ENCODE measurements at places on chromosomes 6 and 20.

DNA sequence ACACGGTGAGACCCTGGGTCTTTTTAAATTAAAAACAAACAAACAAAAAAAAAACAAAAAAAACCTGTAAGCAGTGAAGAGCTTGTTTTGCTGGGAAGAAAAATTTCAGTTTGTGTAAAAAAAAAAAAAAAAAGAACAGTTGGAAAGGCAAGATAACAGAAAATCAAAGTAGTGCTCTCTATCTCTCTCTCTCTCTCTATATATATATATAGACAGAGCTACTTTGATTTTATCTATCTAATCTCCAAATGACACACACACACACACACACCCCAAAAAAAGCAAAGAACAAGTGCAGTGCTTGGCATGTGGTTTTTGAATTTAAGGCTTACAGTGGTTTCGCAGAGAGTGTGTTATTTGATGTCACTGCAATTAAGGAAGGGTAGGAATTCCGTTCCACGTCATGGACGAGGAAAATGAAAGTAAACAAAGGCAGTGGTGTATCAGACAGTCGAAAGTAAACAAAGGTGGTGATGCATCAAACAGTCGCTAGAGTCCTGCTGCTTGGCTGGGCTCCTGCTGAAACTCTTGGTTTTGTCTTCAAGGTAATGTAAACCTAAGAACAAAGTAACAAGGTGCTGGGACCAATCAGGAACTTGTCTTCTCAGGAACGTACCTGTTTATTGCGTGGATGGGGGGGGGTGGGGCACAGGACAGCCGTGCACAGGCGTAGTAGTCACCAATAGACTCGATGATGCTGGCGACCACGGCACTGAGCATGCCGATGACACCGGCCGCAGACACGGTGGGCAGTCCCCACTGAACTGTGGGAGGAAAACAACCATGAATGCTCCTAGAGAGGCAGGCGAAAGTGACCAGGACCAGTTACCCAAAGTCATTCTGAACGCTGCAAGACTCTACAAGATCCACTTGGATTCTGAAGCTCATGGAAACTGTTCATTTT lies 131.8 kb downstream of the SLC23A2 start:
- DNase-seq = no peak

DNA sequence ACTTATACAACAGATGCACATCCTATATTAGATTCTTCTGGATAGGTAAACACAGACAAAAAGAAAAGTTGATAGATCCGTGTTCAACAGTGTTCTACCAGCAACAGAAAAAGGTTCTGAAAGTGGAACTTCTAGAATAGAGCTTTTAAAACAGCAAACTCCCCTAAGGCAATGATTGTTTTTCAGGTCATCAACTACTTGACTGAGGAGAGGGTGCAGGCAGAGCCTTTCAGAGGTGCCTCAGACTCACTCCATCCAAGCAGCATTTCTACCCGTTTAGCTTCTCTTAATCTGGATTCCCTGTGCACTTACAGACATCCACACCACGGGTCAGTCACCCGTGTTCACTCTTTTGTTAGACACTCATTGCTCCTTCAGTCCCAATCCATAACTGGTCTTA lies 28.9 kb downstream of the FYN start:
- no peak for DNase-seq

GRCh38 chr6:104253236-104253635 lies 606.5 kb downstream of the HACE1 start:
- DNase-seq = no peak

GRCh38 chr6:65638047-65638831 lies 68.8 kb downstream of the EYS start:
- no peak for DNase-seq

- no peak for DNase-seq
These were observed 85.2 kb downstream of the MDGA1 start for GRCh38 chr6:37612475-37612874.

DNA sequence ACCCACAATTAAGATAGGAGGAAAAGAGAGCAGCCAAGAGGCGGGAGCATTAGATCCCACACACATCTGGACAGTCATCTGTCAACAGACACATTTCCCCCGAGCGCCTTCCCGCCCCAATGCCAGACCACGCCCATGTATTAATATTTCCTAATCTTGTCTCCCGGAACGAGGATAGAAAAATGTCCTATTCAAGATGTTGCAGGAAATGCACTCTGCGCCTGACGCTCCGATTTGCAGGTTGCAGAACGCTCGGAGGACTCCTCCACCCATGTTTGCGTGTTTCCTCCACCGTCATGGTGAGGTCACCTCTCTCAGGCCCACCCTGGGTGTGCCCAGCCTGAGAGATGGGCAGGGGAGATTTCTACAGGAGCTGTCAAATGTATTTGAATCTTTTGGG lies 215.2 kb downstream of the TAF4 start:
- no peak for DNase-seq

DNA sequence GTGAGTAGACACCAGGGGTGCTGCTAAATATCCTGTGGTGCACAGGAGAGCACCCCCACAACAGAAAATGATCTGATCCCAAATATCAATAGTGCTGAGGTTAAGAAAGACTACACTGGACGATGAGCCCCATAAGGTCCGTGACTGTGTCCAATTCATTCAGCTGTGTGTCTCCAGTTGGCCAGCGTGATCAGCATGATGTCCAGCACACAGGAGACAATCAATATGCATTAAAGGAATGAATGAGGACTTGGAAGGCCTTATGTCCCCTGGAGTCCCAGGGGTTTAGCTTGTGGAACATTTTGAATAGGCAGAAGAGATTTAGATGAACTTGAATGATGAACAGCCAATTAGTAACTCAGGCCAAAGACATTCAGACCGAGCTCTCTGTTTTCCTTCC lies 6.3 kb downstream of the PPP1R16B start:
- DNase-seq = no peak

DNA sequence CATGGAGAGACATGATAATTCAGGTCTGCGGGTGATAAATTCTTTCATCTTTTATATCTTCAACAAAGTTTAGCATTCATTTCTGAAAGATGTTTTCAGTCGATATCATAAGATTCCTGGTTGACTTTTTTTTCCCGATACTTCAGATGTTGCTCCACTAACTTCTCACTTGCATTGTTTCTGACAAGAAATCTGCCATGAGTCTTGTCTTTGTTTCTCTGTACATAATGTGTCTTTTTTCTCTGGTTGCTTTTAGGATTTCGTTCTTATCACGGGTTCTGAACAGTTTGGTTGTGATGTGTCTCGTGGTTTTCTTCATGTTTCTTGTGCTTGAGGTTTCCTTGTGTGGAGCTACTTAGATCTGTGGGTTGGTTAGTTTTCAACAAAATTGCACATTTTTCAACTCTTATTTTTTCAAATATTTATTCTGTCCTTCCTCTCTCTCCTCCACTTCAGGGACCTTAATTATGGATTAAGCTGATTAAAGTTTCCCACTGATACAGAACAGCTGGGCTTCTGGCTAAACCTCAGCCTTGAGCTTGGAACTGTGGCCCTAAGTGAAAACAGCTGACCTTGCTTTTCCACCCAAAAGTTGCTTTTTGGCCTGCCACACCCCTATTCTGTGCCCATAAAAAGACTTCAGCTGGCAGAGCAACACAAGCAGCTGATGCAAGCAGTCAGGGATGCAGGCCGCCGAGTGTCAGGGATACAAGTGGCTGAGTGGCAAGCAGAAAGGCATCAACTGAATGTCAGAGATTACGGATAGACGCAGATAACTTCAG lies 97.9 kb upstream of the SNX9 start:
- DNase-seq = no peak

DNA sequence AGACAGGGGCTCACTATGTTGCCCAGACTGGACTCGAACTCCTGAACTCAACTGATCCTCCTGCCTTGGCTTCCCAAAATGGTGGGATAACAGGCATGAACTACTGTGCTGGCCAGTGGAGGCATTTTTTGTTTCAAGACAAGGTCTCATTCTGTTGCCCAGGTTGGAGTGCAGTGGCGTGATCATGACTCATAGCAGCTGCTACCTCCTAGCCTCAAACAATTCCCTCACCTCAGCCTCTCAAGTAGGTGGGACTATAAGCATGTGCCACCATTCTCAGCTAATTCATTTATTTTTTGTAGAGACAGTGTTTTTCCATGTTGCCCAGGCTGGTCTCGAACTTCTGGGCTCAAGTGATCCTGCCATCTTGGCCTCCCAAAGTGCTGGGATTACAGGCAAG lies 17.2 kb downstream of the ENPP3 start:
- DNase-seq = no peak

DNA sequence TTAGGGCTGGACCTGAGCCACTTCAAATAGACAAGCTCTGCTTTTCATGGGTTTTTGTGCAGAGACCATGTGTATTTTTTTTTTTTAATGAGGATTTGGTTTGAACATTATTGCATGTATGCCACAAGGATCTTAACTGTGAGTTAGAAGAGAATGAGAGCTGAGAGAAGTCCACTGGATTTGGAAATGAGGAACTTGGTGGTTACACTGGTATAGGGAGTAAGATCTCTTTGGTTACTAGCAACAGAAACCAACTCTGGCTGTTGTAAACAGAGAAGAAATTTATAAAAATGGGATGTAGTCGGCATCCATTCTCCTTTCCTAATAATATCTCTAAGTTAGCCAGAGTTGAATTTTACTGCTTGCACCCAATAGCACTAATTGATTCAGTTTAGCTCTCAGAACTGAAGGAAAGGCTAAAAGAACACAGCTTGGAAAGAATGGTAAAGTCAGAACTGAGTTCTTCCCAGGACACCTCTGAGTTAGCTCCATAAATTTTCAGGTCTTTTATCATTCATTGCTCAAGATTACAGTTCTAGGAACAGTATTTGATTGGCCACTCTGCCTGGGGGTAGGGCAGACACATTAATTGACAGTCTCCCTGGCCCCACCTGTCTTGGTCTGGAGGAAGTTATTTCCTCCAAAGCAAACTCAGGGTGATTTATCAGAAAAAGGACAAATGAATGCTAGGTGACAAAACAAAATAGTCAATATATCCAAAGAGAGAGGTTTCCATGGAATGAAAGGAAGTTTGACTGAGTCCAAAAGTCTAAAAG lies 3.9 kb upstream of the WFDC2 start:
- DNase-seq = no peak

- DNase-seq = no peak
These were observed 10.2 kb upstream of the NEDD9 start for GRCh38 chr6:11242711-11243110.

DNA sequence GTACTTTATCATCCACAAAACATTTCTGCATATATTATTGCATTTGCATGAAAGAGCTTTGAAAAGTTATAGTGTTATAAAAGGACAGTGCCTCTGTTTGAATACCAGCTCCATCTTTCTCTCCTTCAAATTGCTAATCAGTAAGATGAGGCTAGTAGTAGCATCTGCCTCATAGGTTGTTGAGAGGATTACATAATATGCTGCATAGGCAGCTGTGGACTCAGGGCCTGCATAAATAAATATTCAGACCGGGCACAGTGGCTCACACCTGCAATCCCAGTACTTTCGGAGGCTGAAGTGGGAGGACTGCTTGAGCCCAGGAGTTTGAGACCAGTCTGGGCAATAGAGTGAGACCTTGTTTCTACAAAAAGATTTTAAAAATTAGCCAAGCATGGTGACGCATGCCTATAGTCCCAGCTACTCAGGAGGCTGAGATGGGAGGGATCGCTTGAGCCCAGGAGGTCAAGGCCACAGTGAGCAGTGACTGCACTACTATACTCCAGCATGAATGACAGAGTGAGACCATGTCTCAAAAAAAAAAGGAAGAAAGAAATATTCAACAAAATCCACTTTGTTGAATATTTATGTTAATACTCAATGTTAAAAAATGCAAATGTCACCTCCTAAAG lies 18.3 kb upstream of the SEC63 start:
- DNase-seq = no peak

DNA sequence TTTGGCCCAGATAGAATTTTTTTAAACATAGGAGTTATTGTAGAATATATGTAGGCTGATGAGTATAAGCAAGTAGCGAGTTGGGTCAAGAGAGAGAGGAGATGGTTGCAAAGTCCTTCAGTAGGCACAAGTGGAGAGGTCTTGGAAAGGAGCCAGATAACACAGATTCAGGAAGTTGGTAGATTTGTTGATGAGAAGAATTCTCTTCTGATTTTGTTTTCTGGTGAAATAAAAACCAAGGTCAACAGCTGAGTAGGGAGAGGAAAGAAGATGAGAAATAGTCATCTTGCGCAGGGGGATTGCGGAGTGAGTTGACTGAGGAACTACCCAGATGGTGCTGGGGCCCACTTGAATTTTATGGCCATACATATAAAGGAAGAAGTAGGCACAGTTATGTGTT lies 17.4 kb upstream of the CD83 start:
- DNase-seq = no peak

- DNase-seq = no peak
These were observed 261.1 kb upstream of the CITED2 start for GRCh38 chr6:139635401-139636130.

DNA sequence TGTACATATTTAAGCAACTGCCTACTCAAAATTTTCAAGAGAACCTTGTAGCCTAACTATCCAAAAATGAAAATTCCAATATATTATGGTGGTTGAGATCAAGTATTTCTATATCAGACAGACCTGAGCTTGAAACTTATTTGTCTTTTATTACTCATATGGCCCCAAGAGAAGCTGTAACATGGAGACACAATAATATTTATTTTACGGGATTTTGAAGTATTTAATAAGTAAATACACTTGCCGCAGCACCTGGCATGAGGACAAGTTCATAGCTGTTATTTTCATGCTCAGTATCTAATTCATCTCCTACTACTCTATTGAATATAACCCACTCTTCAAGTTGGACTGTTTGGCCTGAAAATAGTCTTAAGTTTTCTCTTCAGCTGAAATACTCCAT lies 28.0 kb downstream of the PTPRK start:
- no peak for DNase-seq

DNA sequence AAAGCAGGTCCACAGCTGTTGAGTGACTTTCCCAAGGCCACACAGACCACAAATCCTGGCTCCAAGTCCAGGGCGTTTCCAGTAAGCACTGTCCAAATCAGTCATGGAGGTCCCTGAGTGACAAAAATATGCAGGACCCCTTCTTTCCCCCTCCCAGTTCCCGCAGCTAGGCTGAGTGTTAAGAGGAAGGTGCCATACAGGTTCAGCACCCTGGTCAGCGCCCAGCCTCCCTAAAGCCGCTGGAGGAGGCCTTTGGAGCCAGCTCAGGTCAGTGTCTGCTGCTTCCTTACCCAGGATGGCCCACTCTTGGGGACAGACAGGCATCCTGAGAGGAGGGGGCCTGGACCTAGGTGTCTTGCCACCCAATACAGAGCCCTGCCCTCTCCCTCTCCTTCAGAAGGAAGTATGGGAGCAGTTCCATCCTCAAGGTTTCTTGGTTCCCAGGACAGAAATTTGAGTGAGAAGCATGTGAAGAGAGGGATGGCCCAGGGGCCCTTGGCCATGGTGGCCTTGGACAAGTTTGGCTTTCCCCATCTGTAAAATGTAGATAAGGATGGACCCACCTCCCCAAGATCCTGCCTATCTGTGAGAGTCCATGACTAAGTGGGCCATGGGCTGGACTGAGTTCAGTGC lies 13.2 kb downstream of the TMEM74B start:
- DNase-seq = no peak
